ENCODE measurements at places on chromosomes 5 and 9.

DNA sequence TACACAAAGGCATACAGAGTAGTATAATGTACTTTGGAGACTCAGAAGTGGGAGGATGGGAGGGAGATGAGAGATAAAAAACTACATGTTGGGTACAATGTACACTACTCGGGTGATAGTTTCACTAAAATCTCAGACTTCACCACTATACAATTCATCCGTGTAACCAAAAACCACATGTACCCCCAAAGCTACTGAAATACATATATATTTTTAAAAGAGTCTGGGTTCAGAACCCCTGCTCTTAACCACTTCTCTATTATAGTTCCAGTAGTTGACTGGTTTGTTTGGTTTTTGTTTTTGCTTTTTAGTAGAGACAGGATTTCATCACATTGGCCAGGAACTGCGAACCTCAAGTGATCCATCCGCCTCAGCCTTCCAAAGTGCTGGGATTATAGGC is 22.6 kb downstream of the SGTB start:
- DNase-seq, result no peak

- no peak for DNase-seq
Observed at GRCh38 chr5:58360794-58361193, 99.1 kb downstream of the PLK2 start.

DNA sequence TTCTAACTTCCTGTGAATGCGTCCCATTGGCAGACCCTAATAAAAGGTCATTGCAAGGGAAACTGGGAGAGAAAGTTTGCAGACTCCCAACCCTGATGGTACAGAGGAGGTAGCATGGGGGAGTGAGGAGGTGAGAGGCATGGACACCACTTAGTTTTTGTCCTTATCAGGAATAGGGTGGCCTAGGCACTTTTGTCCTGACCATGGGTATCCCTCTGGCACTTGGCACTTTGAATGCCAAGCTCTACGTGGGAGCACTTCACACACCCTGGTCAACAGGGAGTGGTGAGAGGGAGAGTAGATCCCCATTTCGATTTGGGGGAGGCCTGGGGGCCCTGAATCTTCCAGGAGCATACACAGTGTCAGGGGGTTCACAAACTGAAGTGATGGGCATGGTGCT is 75.6 kb upstream of the SH3PXD2B start:
- no peak for DNase-seq

DNA sequence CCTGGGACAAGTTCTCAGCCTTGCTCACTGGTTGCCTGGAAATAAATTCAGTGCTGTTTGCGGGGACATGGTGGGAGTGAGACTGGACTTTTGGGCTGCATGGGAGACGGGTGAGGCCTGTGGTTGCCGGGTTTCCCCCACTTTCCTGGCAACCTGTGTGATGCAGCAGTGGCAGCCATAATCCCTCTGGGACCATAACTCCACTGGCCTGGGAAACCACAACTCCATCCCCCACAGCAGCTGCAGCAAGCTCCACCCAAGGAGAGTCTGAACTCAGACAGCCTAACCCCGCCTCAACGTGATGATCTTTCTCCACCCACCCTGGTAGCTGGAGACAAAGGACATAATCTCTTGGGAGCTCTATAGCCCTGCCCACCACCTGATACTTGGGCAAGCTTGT is 349.9 kb downstream of the PIK3R1 start:
- DNase-seq, result no peak

GRCh38 chr9:123678038-123678877 is 251.7 kb downstream of the DENND1A start:
- no peak for DNase-seq

GRCh38 chr9:114378883-114379282 is 8.9 kb downstream of the AKNA start:
- no peak for DNase-seq
